ENCODE measurements at places on chromosomes 13 and 19.
A peak's percentile ranks its signal among the peaks of the same experiment; 100 is the strongest.

- no peak for DNase-seq
These were observed 349.6 kb upstream of the PCDH20 start for GRCh38 chr13:61765181-61765742.

GRCh38 chr13:28409648-28410047 lies 85.3 kb downstream of the FLT1 start:
- DNase-seq, result no peak

- no peak for DNase-seq
These were observed 36.5 kb upstream of the CLDN10 start for GRCh38 chr13:95516021-95516420.

DNA sequence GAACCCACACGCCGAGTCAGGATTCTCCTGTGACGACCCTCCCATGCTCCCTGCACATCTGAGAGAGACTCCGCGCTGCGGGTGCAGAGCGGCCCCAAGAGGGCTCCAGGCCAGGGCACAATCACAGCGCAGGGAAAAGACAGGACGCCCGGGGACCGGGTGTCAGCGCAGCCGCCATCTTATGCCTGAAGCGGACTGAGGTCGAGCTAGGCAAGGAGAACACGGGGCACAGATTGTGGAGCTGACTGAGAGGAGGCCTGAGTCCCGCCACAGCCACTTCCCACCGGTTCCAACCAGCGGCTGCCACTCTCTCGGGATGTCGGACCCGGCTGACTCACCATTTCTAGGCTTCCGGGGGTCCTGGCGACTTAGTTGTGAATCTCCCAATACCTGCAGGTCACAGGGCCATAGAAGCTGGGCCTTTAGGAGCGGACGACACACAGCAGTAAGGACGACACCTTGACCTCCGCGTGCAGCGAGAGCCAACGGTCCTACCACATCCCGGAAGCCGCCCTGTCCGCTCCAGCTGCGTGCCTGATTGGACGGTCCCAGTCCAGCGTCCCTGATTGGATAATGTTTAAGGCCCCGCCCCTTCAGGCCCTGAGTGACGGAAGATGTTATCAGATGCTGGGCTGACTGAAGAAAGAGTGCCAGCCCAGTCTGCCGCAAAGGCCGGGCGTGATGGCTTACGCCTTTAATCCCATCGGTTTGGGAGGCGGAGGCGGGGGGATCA lies at the start of gene ZNF728:
Gene ZNF728, minus strand, starts transcription at position 487 of the 733 bp plus-strand sequence. Its CDS starts 146 bp downstream, at position 341.
- DNase-seq, result no peak

- DNase-seq, result no peak
These were observed 29.4 kb upstream of the ZNF507 start for GRCh38 chr19:32316034-32316433.

GRCh38 chr19:49196527-49197240 lies 39.1 kb downstream of the TRPM4 start:
- DNase-seq, result no peak

- DNase-seq, result no peak
These were observed 30.3 kb downstream of the USPL1 start for GRCh38 chr13:30647824-30648521.

DNA sequence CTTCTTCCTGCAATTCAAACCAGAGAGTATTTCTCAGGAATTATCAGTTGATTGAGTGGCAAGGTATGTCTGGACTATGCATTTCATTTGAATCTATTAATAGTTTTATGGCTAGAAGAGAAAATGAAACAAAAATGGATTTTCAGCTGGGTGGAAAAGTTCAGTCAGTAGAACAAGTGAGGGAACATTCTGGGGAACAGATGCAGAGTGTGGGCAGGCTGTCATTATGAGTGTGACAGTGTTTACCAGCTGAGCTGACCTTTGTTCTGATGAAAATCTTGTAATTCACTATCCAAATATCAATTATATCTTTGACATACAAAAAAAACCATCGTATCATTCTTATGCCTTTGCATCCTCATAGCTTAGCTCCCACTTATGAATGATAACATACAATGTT lies 2.6 kb upstream of the CLC start:
- no peak for DNase-seq

DNA sequence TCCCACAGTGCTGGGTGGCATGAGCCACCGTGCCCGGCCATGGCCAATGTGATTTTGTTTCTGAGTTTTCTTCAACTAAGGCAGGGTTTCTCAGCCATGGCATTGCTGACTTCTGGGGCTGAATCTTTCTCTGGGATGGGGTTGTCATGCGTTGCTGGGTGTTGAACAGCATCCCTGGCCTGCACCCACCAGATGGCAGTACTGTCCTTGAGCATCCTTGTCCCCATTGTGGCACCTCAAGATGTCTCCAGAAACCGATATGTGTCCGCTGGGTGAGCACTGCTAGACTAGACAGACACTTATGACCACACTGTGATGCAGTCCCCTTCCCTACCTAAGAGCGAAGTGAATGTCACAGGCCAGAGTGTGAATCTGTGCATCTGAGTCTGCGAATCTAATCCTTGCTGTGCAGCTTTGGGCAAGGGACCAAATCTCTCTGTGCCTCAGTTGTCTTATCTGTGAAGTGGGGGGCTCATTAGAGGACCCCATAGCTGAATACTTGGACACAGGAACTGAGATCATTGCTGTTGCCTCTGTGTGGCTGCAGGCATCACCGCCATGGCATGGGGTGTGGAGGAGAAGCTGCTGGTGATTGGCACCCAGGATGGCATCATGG lies 50.3 kb upstream of the SIN3B start:
- peak; percentile 4 for DNase-seq

DNA sequence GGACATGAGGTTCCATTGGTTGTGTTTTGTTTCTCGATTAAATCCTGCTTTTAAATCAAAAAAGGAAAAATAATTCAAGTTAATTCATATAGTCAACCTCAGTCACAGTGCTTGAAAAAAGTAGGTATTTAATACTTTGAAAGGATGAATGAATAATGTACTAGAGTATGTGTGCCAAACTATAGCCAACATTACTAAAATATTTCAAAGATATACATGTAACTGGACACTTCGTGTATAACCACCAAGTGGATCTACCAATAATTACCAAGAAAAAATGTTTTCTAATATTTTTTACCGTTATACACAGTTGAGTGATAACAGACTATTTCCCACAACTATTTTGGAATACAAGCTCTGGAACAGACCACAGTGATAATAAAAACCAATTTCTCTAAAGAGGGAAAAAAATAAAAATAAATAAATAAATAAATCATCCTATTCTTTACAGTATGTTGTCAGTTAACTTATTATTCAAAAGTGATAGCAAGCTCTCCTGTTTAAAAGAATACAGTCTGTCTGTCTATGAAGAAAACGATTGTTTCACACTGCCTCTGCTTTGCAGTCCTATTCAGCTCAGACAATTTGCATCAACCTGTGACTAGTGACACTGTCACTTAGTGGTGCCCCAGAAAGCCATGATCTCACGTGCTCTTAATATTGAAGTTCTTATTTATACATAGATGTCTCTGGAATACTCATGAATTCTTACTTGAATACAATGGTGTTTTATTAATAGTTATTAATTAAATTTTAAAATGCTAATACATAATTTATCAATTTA lies 58.2 kb downstream of the UBL3 start:
- no peak for DNase-seq
